Ovary (tissue), 10 donors: ENCODE measurements at places on chromosomes 5 and 9. TPM values are rescaled to one million over a fixed set of nuclear protein-coding genes. Genes with fewer than 3 reads are reported as not detected.

POU5F2 gene
- 2.4 TPM for total RNA-seq

BTNL3 gene
- total RNA-seq: not detected

FOXI1 gene
- not detected for total RNA-seq

GAS1 gene
- 41.6 TPM for total RNA-seq

- DNase-seq: no peak
These were observed 10.2 kb upstream of the SLC1A3 start for GRCh38 chr5:36596247-36596646.

DNA sequence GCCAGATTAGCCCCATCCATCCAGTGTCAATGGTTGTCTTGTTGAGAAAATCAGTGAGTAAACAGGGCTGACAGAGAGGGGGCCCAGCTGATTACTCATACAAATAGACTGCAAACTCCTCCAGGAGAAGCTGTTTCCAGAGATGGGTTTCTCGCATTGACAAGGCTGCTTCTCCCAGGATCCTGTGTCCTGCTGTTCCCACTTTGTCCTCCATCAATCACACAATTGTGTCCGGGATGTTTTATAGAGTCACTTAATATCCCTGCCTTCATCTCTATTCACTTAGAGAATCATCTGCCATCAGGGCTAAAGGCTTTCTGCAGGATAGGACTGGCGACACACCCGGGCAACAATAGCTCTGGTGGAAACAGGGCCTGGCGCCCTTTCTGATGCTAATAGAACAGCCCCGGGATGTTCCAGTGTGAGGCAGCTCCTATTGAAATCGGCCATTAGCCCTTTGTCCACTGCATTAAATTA lies 71.7 kb upstream of the TBCA start:
- DNase-seq: no peak

- DNase-seq: no peak
These were observed 1.2 kb upstream of the RFK start for GRCh38 chr9:76395381-76395780.

DNA sequence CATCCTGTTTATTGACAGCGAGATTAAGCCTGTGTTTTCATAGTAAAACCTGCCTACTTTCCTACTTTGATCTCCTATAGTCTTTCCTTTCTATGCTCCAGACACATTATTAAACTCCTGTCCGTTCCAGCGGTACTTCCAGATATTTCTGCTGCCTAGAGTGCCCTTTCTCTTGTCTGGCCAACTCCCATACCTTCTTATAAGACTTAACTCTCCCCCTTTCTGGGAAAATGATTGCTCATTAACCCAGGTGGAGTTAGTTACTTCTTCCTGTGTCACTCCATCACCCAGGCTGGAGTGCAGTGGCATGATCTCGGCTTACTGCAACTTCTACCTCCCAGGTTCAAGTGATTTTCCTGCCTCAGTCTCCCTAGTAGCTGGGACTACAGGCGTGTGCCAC lies 33.1 kb downstream of the KDM4C start:
- DNase-seq: no peak

DNA sequence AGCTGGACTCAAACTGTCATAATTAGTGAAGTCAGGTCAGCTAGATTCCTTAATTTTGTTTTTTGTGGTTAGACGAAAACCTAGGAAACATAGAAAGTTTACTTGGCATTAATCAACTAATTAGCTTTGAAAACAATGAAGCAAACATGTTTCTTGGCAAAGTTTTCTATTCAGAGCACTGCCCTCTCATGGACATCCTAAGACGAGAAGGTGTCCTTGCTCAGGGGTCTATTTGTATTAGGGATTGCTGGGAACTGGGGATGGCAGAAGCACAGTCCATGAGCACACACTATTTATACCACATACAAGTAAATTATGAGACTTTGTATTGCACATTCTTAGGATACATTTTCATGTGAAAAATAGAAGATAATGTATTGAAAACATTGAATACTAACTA lies 49.7 kb downstream of the POC5 start:
- no peak for DNase-seq
